ENCODE measurements at places on chromosomes 12 and 14.

GRCh38 chr12:120640861-120641833 lies 721 bp downstream of the CABP1 start:
- H3K36me3 ChIP-seq, result no peaks in the 10 kb centered on the region
- H3K4me3 ChIP-seq, result peak overlapping the region; percentile 45
- peaks cover 10% of the 10 kb centered on the region for H3K4me1 ChIP-seq
- H3K27me3 ChIP-seq, result peaks cover 24% of the 10 kb centered on the region

DNA sequence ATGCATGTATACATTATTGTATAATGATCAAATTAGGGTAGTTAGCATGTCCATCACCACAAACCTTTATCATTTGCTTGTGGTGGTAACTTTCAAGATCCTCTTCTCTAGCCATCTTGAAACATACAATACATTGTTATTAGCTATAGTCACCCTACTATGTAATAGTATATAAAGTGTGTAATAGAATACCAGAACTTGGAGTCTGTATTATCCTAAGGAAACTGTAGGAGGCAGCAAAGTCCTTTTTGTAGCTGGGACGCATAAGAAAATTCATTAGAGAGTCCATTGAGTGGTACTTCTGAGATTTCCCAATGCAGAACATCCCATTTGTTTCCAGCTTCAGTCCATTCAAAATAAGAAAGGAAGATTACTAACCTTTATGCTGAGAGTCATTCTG lies 325.9 kb upstream of the LRFN5 start:
- no peaks in the 10 kb centered on the region for H3K4me1 ChIP-seq
- no peaks in the 10 kb centered on the region for H3K36me3 ChIP-seq
- H3K4me3 ChIP-seq, result no peak overlapping the region
- H3K27ac ChIP-seq, result no peak overlapping the region
- H3K27me3 ChIP-seq, result no peaks in the 10 kb centered on the region

- no peak overlapping the region for H3K4me3 ChIP-seq
- no peaks in the 10 kb centered on the region for H3K4me1 ChIP-seq
- no peak for DNase-seq
- H3K27me3 ChIP-seq, result no peaks in the 10 kb centered on the region
- H3K27ac ChIP-seq, result no peak overlapping the region
Measured at GRCh38 chr12:107296681-107297089, 203.3 kb upstream of the CRY1 start.

- peaks cover 2% of the 10 kb centered on the region for H3K36me3 ChIP-seq
- no peaks in the 10 kb centered on the region for H3K4me1 ChIP-seq
- no peak overlapping the region for H3K27ac ChIP-seq
- no peak for DNase-seq
- no peaks in the 10 kb centered on the region for H3K27me3 ChIP-seq
- no peak overlapping the region for H3K4me3 ChIP-seq
Measured at GRCh38 chr12:26704684-26705460, 128.1 kb downstream of the ITPR2 start.

DNA sequence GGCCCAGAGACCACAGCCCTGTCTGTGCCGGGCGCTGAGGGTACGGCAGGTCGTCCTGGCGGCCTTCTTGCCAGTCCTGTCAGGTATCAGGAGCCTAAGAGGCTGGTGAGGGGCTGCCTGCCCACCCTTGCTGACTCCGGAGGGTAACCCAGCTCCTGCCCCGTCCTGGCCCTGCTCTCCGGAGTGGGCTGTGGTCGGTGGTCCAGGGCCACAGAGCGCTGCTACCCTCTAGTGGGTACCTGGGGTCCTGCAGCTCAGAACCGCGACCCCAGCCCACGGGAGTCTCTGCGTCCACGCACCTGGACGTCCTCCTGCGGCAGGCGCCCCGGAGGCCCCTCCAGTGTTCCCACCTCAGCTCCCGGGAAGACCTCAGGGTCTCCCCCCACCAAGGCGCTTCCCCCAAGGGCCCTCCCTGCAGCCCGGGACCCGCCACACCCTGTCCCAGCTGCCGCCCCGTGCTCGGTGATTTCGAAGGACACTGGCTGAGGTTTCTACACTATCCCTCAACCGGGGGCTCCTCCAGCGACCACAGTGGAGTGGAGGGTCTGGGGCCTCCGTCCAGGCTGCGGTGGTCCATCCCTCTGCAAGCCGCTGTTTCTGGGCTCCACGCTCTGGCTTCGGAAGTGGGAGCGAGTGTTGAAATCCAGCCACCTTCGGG lies 75.9 kb upstream of the FBRSL1 start:
- no peak overlapping the region for H3K27ac ChIP-seq
- peaks cover 9% of the 10 kb centered on the region for H3K4me1 ChIP-seq
- H3K27me3 ChIP-seq, result no peaks in the 10 kb centered on the region
- DNase-seq, result no peak
- H3K4me3 ChIP-seq, result no peak overlapping the region

GRCh38 chr14:26867171-26867757 lies 269.4 kb upstream of the NOVA1 start:
- H3K4me1 ChIP-seq, result no peaks in the 10 kb centered on the region
- DNase-seq, result no peak
- H3K27ac ChIP-seq, result no peak overlapping the region
- H3K27me3 ChIP-seq, result no peaks in the 10 kb centered on the region

- peaks cover 30% of the 10 kb centered on the region for H3K4me1 ChIP-seq
- no peaks in the 10 kb centered on the region for H3K27me3 ChIP-seq
- H3K27ac ChIP-seq, result no peak overlapping the region
Measured at GRCh38 chr14:31942166-31942841, 134.8 kb upstream of the ARHGAP5 start.

- H3K27me3 ChIP-seq, result no peaks in the 10 kb centered on the region
- no peak overlapping the region for H3K4me3 ChIP-seq
- H3K27ac ChIP-seq, result no peak overlapping the region
- DNase-seq, result no peak
- H3K4me1 ChIP-seq, result no peaks in the 10 kb centered on the region
- no peaks in the 10 kb centered on the region for H3K36me3 ChIP-seq
Measured at GRCh38 chr12:125331342-125332052, 266.3 kb downstream of the AACS start.

DNA sequence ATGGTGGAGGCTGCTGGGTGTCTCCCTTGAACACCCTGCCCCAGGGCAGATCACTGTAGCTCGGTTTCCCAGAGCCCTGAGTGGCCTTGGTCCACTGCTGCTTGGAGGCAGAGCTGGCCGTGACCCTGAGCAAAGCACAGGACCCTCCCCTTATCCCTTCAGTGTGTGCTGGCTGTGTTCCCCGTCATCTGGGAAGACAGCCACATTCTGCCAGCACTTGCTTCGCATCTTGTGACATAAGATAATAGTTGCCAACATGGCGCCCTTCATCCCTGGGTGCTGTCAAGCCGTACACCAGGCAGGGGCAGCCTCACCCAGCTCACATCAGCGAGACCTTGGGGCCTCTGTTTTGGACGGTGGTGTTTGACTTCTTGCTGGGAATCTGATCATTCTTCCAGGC lies 12.1 kb upstream of the ALDH2 start:
- no peaks in the 10 kb centered on the region for H3K27me3 ChIP-seq
- no peak overlapping the region for H3K4me3 ChIP-seq
- no peak overlapping the region for H3K27ac ChIP-seq
- no peak for DNase-seq

- H3K4me3 ChIP-seq, result no peak overlapping the region
- no peaks in the 10 kb centered on the region for H3K36me3 ChIP-seq
- DNase-seq, result no peak
- H3K27ac ChIP-seq, result no peak overlapping the region
Measured at GRCh38 chr12:78888568-78888967, 24.0 kb downstream of the SYT1 start.

DNA sequence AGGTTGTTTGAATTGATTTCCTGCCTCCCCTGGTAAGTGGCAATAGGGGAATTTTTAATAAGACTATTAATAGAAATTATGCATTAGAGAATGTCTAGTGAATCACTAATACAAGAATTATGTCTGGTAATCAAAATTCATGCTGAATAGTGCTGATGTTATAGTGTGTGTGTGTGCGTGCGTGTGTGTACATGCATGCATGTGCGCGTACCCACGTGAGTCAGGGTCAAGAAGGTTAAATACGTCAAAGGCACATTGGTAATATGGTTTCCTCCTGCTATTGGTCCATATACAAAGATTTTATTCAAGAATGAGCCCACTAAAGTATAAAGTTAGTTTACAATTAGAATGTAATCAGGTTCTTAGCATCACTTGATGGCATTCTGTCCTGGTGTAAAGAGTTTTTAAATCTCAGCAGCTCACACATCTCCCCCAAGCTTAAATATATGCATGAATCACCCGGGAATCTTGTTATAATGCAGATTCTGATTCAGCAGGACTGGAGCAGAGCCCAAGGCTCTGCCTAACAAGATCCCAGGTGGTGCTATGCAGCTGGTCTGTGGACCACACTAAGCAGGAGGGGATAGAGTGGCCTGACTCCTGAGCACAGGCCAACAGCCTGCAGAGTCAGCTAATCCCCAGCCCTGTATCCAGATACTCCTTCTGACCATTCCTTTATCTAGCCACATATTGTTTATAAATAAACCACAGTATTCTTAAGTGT lies 43.9 kb downstream of the TTC9 start:
- H3K27ac ChIP-seq, result no peak overlapping the region
- no peak for DNase-seq

GRCh38 chr14:61444215-61444768 lies 122.9 kb downstream of the PRKCH start:
- H3K27ac ChIP-seq, result peak overlapping the region; percentile 51
- H3K4me1 ChIP-seq, result peaks cover 62% of the 10 kb centered on the region
- H3K27me3 ChIP-seq, result no peaks in the 10 kb centered on the region

- H3K4me1 ChIP-seq, result peaks cover 3% of the 10 kb centered on the region
- DNase-seq, result no peak
- H3K36me3 ChIP-seq, result no peaks in the 10 kb centered on the region
- H3K27ac ChIP-seq, result no peak overlapping the region
- H3K4me3 ChIP-seq, result no peak overlapping the region
- no peaks in the 10 kb centered on the region for H3K27me3 ChIP-seq
Measured at GRCh38 chr12:92533280-92533890, 169.4 kb upstream of the PLEKHG7 start.

DNA sequence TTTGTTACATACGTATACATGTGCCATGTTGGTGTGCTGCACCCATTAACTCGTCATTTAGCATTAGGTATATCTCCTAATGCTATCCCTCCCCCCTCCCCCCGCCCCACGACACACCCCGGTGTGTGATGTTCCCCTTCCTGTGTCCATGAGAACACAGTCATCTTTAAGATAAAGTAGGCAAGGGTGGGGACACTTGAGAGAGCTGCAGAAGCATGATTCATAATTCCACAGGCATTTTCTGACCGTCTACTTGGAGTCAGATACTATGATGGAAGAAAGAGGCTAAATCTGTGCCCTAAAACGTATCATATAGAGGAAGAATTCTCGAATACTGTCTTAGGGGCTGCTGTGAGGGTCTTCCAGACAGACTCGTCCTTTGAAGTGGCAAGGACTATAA lies 145.9 kb upstream of the VASH1 start:
- no peaks in the 10 kb centered on the region for H3K4me1 ChIP-seq
- H3K36me3 ChIP-seq, result no peaks in the 10 kb centered on the region
- H3K4me3 ChIP-seq, result no peak overlapping the region
- no peaks in the 10 kb centered on the region for H3K27me3 ChIP-seq
- DNase-seq, result no peak

DNA sequence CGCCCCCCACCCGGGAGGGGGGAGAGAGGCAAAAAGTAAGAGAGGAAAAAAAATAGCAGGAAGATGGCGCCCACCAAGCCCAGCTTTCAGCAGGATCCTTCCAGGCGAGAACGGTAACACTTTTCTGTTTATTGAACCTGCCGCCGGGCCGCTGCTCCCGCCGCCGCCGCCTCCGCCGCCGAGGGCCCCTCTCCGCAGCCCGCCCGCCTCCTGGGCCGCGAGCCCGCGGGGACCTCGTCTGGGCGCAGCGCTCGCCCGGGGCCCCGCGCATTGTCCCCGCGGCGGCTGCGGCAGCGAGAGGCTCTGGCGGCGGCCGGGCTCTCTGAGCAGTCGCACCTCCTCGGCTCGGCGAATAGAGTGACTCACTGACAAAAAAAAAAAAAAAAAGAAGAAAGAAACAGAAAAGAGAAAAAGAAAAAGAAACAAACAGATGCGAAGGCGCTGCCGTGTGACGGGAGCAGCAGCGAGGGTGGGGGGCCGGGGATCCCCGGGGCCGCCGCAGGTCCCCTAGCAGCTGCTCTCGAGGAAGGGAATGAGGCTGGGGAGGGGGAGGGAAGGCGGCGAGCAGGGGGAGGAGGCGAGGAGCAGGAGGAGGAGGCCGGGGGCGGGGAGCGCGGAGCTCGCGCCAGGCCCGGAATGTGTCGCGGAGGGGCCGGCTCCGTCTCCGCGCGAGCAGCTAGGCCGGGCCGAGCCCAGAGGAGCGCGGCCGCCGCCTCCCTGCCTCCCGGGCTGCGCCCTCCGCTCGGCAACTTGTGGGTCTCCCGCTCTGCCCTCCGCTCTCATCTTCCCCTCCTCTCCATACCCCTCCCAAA lies 781 bp downstream of the NPAS3 start:
- no peak for DNase-seq
- peak overlapping the region; percentile 49 for H3K4me3 ChIP-seq
- peaks cover 4% of the 10 kb centered on the region for H3K4me1 ChIP-seq

GRCh38 chr12:76836633-76837032 lies 42.2 kb downstream of the CSRP2 start:
- no peak overlapping the region for H3K4me3 ChIP-seq
- H3K4me1 ChIP-seq, result no peaks in the 10 kb centered on the region
- no peak overlapping the region for H3K27ac ChIP-seq
- no peak for DNase-seq
- peaks cover 13% of the 10 kb centered on the region for H3K36me3 ChIP-seq

- DNase-seq, result no peak
- no peaks in the 10 kb centered on the region for H3K36me3 ChIP-seq
- H3K4me3 ChIP-seq, result no peak overlapping the region
- H3K27me3 ChIP-seq, result no peaks in the 10 kb centered on the region
- no peaks in the 10 kb centered on the region for H3K4me1 ChIP-seq
Measured at GRCh38 chr12:116662612-116663144, 75.2 kb downstream of the SPRING1 start.

- no peak for DNase-seq
- no peaks in the 10 kb centered on the region for H3K36me3 ChIP-seq
- H3K27ac ChIP-seq, result no peak overlapping the region
- H3K4me1 ChIP-seq, result peaks cover 17% of the 10 kb centered on the region
- no peak overlapping the region for H3K4me3 ChIP-seq
Measured at GRCh38 chr14:94028450-94028826, 2.3 kb downstream of the OTUB2 start.

- H3K4me3 ChIP-seq, result no peak overlapping the region
- no peaks in the 10 kb centered on the region for H3K36me3 ChIP-seq
- no peaks in the 10 kb centered on the region for H3K27me3 ChIP-seq
- no peaks in the 10 kb centered on the region for H3K4me1 ChIP-seq
- no peak overlapping the region for H3K27ac ChIP-seq
Measured at GRCh38 chr12:25925064-25925463, 33.4 kb upstream of the RASSF8 start.

DNA sequence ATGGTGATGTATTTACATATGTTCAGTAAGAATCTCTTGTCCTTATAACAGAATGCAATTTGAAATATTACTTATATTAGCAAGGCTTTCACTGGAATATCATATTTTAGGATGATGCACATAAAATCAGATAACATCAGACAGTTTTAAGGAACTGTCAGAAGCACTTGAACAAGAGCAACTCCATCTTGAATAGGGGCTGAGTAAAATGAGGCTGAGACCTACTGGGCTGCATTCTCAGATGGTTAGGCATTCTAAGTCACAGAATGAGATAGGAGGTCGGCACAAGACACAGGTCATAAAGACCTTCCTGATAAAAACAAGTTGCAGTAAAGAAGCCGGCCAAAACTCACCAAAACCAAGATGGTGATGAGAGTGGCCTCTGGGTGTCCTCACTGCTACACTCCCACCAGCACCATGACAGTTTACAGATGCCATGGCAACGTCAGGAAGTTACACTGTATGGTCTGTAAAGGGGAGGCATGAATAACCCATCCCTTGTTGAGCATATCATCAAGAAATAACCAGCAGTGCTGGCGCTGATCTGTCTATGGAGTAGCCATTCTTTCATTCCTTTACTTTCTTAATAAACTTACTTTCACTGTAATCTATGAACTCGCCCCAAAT lies 27.6 kb upstream of the ETV6 start:
- no peak for DNase-seq
- H3K4me3 ChIP-seq, result no peak overlapping the region
- no peaks in the 10 kb centered on the region for H3K4me1 ChIP-seq
- no peaks in the 10 kb centered on the region for H3K36me3 ChIP-seq

Data from effector memory CD4-positive, alpha-beta T cell (primary cell).